ENCODE measurements at places on chromosomes 3 and 15.
A peak's percentile ranks its signal among the peaks of the same experiment; 100 is the strongest.

GRCh38 chr3:77935418-77935817 lies 895.5 kb downstream of the ROBO2 start:
- H3K27ac ChIP-seq = no peak overlapping the region
- no peaks in the 10 kb centered on the region for H3K27me3 ChIP-seq
- no peaks in the 10 kb centered on the region for H3K4me1 ChIP-seq
- DNase-seq = no peak

GRCh38 chr3:125054449-125055329 lies 1.1 kb downstream of the HEG1 start:
- DNase-seq = no peak
- H3K4me1 ChIP-seq = peaks cover 63% of the 10 kb centered on the region
- H3K36me3 ChIP-seq = no peaks in the 10 kb centered on the region
- no peaks in the 10 kb centered on the region for H3K27me3 ChIP-seq
- peak overlapping the region; percentile 71 for H3K4me3 ChIP-seq
- peak overlapping the region; percentile 80 for H3K27ac ChIP-seq

DNA sequence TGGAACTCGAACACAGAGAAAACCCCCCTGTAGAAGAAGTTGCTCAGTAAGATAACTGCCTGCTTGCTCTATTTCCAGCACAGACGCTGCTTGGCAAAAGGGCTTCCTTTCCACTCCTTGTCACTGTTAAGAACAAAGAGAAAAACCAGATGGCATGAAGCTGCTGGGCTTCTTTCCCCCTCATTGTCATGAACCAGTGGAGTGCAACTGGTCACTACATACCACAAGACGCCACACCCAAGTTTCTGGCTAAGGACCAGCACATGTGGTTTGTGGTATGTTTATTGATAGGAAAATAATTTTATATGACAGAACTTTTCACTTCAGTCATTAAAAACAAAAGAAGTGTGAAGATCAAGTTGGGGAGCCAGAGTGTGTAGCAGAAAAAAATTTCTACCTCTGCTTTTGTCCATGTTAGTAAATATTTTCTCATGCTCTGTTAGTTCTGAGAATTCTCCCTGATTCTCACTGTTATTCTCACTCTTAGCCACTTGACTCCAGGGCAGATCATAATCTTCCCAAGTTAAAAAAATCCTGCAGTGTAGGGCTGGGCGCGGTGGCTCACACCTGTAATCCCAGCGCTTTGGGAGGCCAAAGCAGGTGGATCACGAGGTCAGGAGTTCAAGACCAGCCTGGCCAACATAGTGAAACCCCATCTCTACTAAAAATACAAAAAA lies 37.9 kb downstream of the CLK3 start:
- H3K4me3 ChIP-seq = no peak overlapping the region
- H3K36me3 ChIP-seq = peaks cover 8% of the 10 kb centered on the region
- H3K27me3 ChIP-seq = no peaks in the 10 kb centered on the region
- peak overlapping the region; percentile 39 for H3K27ac ChIP-seq

GRCh38 chr3:16224325-16224724 lies 40.4 kb downstream of the DPH3 start:
- no peaks in the 10 kb centered on the region for H3K36me3 ChIP-seq
- DNase-seq = no peak
- H3K27me3 ChIP-seq = no peaks in the 10 kb centered on the region
- H3K27ac ChIP-seq = no peak overlapping the region
- no peaks in the 10 kb centered on the region for H3K4me1 ChIP-seq
- H3K4me3 ChIP-seq = no peak overlapping the region

GRCh38 chr3:16653712-16654111 lies 48.5 kb upstream of the DAZL start:
- H3K27me3 ChIP-seq = no peaks in the 10 kb centered on the region
- H3K4me3 ChIP-seq = no peak overlapping the region
- DNase-seq = no peak
- H3K36me3 ChIP-seq = no peaks in the 10 kb centered on the region
- no peaks in the 10 kb centered on the region for H3K4me1 ChIP-seq
- no peak overlapping the region for H3K27ac ChIP-seq
